CD4-positive, alpha-beta T cell treated with Interleukin-4 for 1 hour (primary cell): ENCODE measurements at places on chromosomes 2 and 18.

DNA sequence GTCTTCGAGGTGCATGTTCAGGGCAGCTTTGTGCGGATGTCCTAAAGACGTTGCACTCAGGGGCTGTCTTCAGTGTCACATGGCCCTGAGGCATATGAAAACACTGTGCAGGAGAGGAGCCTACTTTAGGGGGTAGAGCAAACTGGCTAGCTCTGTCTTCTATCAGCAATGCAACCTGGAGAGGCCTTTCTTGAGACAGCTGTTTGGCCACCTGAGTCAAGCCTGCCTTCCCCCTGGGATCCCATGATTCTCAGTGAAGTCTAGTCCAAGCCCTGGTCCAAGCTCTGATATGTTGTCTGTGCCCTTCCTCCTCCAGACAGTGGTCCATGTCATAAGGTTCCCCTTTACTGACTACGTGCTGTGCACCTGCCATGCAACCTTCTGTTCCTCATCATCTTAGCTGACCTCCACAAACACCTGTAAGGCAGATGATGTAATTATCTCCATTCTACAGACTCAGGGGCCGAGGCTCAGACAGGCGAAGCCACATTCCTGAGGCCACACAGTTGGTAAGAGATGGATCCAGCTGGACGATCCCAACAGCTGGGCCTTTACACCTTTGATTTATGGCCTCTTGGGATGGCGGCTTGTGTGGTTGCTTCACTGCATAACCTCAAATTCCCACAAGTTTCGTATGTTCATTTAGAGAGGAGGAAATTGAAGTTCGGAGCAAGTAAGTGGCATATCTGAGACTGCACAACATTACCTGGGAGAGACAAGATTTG is 109.9 kb downstream of the COPS8 start:
- DNase-seq: peak; percentile 2

DNA sequence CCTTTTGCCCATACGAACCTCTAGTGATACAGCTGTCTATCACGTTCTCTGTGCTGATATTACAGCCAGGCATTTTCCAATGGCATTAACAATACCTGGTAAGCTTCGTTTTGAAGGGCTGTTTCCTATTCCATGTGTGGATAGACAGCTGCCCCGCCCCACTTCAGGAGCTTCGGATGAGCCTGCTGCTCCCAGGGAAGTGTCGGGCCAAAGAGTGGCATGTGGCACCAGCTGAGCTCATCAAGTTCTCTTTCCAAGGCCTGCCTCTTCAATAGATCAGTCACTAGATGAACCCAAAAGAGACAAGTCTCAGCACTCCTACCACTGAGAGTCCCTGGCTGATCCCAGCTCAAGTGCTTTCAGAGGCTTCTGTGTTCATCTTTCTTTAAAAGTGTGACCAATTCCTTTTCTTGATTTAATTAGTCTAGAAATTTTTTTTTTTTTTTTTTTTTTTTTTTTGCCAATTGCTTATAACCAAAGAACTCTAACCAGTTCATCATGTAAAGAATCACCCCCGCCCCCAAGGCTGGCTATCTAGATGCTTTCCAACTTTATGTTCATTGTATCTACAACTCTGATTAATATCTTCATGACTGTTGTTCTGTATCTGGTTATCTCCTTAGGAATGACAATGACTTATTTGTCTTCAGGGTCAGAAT is 46.6 kb downstream of the HDAC4 start:
- DNase-seq: no peak

GRCh38 chr2:238573065-238573778 is 146.5 kb downstream of the ASB1 start:
- no peak for DNase-seq

DNA sequence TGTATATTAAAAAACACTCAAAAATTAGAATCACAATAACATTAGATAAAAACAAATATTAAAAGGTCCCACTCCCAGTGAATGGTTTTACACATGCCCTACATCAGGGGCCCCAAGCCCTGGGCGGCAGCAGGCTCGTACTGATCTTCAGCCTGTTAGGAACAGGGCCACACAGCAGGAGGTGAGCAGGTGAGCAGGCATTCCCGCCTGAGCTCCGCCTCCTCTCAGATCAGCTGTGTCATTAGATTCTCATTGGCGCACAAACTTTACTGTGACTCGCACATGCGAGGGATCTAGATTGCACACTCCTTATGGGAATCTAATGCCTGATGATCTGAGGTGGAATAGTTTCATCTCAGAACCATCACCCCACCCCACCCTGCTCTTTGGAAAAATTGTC is 74.2 kb downstream of the MBD2 start:
- no peak for DNase-seq

DNA sequence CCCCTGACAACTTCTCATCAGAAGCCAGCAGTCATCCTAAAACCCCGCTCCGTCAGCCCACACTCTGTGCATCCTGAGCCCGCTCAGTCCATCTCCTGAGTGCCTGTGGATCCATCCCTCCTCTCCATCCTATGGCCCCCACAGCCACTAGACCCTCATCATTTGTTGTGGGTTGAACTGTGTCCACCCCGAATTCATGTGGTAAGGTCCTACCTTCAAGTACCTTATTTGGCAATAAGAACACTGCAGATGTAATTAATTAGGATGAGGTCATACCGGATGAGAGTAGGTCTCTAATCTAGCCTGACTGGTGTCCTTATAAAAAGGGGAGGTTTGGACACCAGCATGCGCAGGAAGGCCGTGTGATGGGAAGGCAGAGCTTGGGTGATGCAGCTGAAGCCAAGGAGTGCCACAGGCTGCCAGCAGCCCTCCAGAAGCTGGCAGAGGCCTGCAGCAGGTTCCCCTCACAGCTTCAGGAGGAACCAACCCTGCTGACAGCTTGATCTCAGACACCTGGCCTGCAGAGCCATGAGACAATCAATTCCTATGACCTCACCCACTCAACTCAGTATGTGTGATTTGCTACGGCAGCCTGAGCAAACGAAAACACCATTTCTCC is 192.4 kb downstream of the ZBTB7C start:
- DNase-seq: no peak

- no peak for DNase-seq
Observed at GRCh38 chr2:39481611-39482010, 44.5 kb upstream of the MAP4K3 start.

DNA sequence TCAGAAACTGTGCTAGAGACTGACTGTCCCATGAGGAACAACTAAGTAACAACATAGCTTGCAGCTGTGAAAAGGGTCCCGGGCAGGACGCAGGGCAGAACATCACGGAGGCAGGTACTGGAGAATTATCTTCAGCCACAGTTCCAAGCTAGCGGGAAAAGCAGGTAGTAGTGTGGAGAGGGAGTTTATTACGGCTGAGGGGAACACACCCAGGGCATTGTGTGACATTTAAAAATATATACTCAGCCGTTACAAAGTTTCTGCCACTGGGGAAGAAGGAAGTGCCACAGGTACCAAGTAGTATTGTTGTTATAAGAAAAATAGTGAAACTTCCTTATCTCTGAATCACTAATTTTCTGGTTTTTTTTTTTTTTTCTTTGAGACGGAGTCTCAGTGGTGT is 179.6 kb downstream of the LAMA1 start:
- no peak for DNase-seq

DNA sequence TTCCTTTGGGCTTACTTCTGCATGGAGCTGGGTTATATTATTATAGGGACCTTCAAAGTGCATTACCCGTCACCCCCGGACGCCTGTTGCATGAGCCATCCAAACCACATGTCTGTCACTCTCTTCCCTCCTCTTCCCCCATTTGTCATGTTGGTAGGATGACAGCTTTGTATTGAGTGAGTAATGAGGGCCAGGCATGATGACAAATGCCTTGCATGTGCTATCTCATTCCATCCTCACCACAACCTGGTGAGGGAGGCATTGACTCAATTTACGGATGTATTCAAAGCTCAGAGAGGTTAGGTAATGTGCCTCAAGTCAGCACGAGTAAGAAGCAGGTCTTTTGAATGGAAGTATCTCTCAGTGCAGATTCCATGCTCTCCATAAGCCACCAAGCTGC is 510.5 kb upstream of the TNP1 start:
- DNase-seq: no peak

- no peak for DNase-seq
Observed at GRCh38 chr2:182230561-182230960, 196.3 kb downstream of the PDE1A start.

DNA sequence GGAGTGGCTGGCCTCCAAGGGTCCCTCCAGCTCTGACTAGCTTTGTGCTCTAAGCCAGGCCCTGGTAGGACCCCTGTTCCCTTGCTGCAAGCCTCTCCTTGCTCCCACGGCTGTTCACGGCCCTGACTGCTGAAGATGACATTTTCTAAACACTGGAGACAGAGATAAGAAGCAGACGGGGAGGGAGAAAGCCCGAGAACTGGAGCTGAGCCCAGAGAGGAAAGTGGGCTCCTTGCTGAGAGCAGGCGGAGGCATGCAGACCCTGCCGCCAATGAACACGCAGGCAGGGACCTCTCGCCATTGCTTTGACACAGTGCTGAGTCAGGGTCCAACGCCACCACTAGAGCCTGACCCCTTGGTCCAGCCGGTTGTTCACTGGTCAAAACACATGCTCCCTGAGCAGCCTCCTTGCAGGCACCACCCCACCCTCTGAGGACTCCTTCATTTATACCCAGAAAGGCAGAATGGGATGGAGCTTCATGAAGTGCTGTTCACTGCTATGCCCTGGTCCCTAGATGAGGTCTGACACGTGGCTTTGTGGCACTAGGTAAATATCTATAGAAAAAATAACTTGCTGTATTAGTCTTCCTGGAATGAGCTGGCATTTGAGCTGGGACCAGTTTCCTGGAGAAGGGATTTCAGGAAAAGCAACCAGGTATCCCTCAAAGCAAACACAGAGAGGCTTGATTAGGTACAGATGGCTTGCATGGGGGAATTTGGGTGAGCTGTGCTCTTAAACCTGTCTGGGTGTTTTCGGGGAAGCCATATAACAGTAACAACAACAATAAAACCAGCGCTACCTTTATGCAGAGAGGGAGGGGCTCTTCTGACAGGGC is 65.7 kb downstream of the MCFD2 start:
- DNase-seq: no peak

- no peak for DNase-seq
Observed at GRCh38 chr2:223203971-223204929, 152.3 kb downstream of the KCNE4 start.

GRCh38 chr2:132849118-132849517 is 179.1 kb upstream of the LYPD1 start:
- DNase-seq: no peak

- no peak for DNase-seq
Observed at GRCh38 chr2:55408918-55409868, 10.5 kb downstream of the CCDC88A start.

GRCh38 chr2:174836377-174836994 is 72.2 kb upstream of the CHRNA1 start:
- DNase-seq: no peak

GRCh38 chr18:74342416-74343043 is 26.9 kb downstream of the C18orf63 start:
- DNase-seq: no peak

DNA sequence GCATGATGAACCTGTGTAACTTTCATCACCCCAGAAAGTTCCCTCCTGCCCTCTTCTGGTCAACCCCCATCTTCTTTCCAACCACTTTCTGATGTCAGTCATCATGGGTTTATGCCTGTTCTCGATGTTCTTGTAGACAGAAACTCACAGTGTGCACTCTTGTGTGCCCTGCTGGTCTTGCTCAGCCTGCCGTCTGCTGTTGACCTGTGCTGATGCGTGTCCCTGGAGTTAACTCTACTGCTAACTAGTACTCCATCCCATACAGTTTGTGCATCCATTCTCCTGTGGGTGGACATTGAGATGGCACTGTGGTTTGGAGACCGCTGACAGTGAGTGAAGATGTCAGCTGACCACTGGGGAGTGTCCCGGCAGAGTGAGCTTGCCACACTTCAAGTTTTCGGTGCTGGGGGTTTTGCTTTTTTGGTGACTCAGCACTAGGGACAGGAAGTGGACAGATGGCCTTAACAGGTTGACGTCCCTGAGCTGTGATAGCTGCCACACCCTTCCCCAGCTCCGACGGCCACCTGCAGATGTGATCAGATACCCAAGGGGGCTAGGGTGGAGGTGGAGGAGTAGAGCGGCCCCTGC is 14.8 kb downstream of the KLHL29 start:
- DNase-seq: no peak

DNA sequence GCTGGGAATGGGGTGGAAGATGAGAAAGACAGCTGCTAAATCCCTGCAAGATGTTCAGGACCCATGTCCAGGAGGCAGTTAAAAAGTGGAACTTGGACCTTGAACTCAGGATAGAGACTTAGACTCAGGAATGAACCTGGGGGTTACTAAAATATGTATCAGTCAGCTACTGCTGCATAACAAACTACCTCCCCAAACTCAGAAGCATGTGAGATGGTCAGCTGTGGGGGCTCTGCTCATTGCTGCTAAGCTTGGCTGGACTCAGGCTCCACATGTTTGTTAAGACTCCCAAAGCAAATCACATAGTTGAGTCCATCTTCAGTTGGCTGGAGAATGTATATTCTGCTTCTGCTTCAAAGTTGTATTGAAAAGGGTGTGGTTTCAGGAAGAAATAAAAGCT is 61.4 kb upstream of the COPS8 start:
- DNase-seq: no peak

DNA sequence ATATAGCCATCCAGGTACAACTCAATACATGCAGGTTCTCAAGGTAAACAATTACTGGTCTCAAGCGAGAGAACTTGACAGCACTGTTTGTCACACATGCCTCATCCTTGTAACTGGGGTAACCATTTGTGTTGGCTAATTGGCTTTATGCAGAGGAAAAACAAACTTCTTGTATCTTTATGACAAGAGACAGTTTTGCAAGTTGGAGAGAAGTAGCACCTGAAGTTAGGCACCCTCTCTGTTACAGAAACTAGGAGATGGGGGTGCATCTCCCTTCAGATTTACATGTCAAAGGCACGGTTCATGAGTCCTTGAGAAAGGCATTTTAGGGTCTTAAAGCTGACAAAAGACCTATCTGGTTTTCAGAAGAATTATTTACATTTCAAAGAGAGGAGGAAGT is 241.7 kb downstream of the CD226 start:
- DNase-seq: no peak

DNA sequence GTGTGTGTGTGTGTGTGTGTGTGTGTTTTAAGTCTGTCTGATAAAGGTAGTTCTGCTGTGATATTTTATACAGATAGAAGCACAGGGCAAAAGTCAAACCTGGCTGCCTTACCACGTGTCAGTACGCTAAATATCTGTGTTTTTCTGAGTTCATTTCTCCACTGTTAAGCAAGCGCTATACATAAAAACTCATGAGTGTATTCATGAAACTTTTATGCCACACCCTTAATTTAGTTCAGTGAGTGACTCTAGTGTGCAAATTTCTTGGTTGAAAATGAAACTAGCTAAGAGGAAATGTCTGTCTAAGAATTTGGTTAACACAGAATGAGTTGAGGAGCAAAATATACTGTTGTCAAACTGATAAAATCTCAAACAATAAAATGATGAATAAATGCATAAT is 11.2 kb downstream of the CASP10 start:
- no peak for DNase-seq

GRCh38 chr2:116510117-116510671 is 1304.3 kb upstream of the DDX18 start:
- no peak for DNase-seq

- DNase-seq: no peak
Observed at GRCh38 chr18:54279477-54280219, 10.3 kb downstream of the POLI start.
